T-helper 1 cell (primary cell): ENCODE measurements at places on chromosomes 3 and 15.
A peak's percentile ranks its signal among the peaks of the same experiment; 100 is the strongest.

- no peak for DNase-seq
Observed at GRCh38 chr3:145015253-145015652, 1043.6 kb downstream of the DIPK2A start.

- no peak for DNase-seq
Observed at GRCh38 chr15:74418575-74419338, 15.0 kb downstream of the SEMA7A start.

DNA sequence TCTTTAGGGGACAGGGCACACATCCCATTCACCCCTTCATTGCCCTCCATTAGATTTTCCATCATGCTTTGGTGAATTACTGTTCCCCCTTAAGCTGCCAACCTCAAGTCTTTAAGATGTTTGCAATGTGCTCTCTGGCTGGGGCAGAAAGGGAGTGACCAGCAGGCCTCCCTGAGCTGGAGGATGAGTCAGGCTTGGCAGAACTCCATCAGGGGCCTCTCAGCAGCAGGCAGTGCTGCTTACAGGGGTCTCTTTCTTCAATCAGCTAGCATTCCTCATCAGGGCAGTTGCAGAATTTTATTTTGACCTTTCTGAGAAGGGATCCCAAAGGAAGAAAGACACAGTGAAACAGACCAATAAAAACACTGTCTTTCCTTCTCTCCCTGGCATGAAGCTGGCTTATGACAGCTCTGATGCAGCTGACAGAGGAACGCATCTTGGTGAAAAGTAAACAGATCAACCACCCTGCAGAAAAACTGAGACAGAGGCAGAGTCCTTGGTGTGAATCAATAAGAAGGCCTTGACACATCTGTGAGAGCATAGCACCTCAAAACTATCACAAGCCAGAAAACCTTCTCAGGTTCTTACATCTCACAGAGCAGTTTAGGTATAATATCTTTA lies 88.7 kb upstream of the MRPL3 start:
- DNase-seq = no peak

DNA sequence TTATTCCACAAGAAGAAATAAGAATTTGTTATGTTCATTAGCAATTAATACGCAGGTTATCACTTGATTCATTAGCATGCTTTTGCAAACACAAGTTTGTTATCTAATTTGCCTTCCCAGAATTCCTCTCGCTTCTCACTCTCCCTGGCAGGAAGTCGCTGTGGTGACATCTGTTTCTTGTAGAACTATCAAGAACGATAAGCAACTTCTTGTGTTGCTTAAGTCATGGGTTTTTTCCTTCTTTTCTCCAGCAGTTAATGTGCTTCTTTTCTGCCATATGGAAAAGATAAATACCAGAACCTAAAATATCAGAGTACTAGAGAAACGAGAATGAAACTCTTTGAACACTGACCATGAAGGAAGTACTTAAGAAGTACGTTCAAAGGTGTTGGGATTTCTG lies 99.8 kb upstream of the CHMP2B start:
- DNase-seq = no peak

- DNase-seq = no peak
Observed at GRCh38 chr3:182967218-182968204, 12.8 kb downstream of the DCUN1D1 start.

- no peak for DNase-seq
Observed at GRCh38 chr15:32717426-32718226, at the start of gene GREM1. GREM1 (plus strand) TSS chr15:32718004; CDS start chr15:32730691, 12,687 bp downstream.

- no peak for DNase-seq
Observed at GRCh38 chr3:128598884-128599664, 51.5 kb downstream of the RPN1 start.

- peak; percentile 20 for DNase-seq
Observed at GRCh38 chr15:24772686-24773373, 97.3 kb downstream of the NPAP1 start.
